ENCODE measurements at places on chromosomes 7 and 10.

- DNase-seq: no peak
Observed at GRCh38 chr7:22441157-22441556, 58.8 kb downstream of the STEAP1B start.

- no peak for DNase-seq
Observed at GRCh38 chr7:139798221-139798620, 20.4 kb upstream of the HIPK2 start.

GRCh38 chr7:53022893-53023292, 12.5 kb upstream of the POM121L12 start:
- DNase-seq: no peak

GRCh38 chr7:151143261-151144015, 24.1 kb downstream of the GBX1 start:
- no peak for DNase-seq

GRCh38 chr7:158805414-158805813, 23.9 kb downstream of the ESYT2 start:
- DNase-seq: no peak

- no peak for DNase-seq
Observed at GRCh38 chr7:120431016-120431415, 158.0 kb downstream of the KCND2 start.

- DNase-seq: no peak
Observed at GRCh38 chr10:16847644-16848043, 30.4 kb upstream of the RSU1 start.

GRCh38 chr7:127976056-127976737, 55.0 kb downstream of the LRRC4 start:
- DNase-seq: no peak

DNA sequence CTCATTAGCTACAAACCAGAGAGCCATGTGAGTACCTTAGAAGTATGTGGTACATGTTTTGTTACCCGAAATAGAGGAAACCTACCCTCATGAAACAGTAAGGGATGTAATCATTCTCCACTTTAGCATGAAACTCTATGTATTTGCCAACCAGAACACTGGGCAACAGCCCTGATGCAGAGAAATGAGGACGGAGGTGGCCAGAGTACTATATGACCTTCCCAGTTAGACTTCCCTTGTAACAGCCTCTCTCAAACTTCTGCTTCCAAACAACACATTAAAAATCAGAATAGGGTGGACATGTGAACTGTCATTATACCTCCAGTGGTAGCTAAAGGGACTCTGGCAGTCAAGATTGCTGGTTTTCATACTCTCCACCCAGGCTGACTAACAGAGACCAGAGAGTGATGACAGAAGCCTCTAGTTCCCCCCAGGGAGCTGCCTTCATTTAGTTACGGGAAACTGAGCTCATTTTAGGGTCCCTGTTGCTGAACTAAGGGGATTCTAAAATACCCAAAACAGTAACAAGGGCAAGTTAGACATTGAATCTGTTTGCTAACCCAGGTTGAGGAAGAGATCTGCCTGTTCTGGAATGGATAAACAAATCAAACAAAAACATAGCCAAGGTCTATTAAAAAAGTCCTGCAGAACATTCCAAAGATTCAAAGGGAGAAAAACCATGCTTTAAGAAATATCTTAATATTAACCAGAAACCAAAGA, 83.1 kb downstream of the VPS41 start:
- no peak for DNase-seq

- no peak for DNase-seq
Observed at GRCh38 chr7:5582532-5582935, 158.9 kb upstream of the TNRC18 start.

DNA sequence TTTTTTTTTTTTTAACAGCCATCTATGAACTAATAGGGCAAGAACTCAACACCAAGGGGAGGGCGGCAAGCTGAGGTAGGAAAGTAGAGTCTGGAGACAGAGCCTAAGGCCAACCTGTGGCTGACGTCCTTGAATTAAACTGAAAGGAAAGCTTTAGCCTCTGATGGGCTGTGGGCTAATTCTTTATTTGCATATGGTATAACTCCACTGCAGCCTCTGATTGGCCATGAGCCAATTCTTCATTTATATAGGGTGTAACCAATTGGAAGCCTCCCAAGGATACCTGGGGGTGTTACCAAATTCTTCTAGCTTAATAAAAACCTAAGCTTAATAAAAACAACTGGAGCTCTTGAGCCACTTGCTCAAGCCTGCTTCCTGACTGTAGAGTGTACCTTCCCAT, 10.3 kb downstream of the TYW1 start:
- no peak for DNase-seq

GRCh38 chr10:113180401-113181154, 230.5 kb downstream of the TCF7L2 start:
- no peak for DNase-seq

DNA sequence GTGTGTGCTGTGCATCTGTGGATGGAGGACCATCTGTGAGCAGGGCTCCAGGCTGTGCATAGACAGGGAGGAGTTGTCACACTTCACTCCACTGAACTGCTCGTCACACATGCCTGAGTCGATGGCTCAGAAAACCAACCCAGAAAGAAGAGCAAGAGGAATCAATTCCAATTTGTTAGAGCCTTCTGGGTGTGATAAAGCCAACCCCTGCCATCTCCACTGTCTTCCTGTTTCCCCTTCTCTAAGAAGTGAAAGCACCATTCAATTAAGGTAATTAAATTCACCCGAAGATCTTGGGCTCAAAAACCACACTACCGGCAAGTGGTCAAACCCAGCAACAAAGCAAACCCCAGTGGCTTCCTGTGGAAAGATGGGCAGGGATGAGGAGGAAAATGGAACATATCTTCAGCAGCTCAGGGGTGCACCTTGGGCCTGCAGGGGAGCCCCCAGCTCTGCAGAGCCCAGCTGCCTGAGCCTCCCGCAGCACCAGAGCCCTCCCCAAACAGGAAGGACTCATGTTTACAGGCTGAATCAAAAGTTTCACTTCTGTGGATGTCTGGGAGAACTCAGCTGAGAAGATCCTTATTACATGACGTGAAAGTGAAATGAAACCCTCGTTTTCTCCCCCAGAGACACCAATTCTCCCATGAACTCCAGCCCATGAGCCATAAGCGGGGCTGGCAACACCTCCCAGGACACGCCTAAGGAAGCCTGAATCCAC, 10.9 kb downstream of the C10orf71 start:
- DNase-seq: no peak

DNA sequence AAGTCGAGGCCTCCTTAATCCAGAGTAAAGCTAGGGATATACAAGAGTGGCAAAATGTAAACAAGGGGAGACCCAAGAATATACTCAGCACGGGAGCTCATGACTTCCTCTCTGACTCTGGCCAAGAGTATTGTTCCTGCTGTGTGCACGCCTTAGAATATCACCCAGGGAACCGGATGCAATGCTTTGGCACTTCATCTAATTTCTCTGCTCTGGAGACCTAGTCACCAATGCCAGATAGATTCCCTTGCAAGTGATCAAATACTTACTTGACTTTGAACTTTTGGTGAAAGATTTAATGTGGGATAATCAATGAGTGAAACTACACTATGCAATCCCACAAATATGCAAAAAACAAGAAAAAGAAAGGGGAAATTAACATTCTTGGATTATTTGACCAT, 695.5 kb downstream of the INHBA start:
- DNase-seq: no peak

DNA sequence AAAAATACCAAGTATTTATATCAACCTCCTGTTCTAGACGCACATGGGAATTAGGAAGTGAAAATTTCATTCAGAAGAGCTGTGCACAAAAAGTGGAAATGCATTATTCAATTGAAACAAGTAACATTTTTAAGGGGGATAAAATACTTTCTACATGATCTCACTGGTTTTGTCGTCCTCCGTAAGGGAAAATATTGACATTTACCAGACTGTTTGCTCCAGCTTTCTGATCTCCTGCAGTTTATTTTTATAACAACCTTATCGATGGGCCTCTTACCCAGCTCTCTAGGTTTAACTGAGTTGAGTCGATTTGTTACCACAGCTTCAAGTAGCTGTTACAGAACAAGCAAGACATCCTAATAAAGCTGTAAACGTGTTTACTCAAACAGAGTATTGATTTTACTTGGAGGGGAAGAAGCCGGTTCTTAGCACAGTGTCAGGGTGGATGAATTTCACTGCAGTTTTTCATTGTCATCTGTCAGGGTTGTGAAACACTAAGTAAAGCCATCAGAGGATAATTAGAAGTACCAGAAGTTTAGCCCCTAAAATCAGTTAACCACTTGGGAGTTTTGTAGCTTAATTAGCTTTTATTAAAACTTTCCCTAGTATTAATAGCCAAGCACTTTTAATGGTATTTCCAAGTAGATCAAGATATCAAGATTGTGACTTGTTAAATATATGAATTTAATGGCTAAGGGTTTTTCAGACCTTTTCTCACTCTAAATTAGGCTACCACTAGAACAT, 142.6 kb upstream of the KAT6B start:
- no peak for DNase-seq

- DNase-seq: no peak
Observed at GRCh38 chr7:157027568-157028198, 17.2 kb upstream of the MNX1 start.

GRCh38 chr10:32793033-32793432, 165.0 kb downstream of the ITGB1 start:
- no peak for DNase-seq

GRCh38 chr7:100895956-100896731, 456 bp upstream of the ACHE start:
- no peak for DNase-seq

DNA sequence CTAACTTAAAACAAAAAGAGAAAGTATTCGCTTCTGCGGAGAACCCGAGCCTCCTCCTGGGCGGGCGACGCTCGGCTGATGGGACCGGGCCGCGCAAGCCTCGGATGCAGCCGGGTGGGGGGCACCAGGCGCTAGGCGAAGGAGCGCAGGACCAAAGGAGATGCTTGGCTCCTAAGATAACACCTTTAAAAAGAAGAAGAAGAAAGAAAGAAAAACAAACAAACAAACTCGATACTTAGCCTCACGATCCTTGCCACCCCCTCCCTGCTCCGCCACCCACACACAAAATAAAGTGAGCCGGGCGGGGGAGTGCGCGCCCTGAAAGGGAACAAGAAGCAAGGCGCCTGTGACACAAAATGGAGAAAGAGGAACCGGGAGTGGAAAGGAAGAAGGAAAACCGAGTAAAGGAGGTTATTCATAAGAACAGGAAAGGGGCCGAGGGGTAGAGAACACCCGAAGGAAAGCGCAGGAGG, 34.0 kb upstream of the EBLN1 start:
- DNase-seq: peak; percentile 41

GRCh38 chr7:47488201-47488968, 93.5 kb downstream of the TNS3 start:
- no peak for DNase-seq

GRCh38 chr10:31930023-31930751, 1.6 kb upstream of the ARHGAP12 start:
- no peak for DNase-seq

GRCh38 chr10:2980791-2981360, 86.5 kb upstream of the PFKP start:
- no peak for DNase-seq

DNA sequence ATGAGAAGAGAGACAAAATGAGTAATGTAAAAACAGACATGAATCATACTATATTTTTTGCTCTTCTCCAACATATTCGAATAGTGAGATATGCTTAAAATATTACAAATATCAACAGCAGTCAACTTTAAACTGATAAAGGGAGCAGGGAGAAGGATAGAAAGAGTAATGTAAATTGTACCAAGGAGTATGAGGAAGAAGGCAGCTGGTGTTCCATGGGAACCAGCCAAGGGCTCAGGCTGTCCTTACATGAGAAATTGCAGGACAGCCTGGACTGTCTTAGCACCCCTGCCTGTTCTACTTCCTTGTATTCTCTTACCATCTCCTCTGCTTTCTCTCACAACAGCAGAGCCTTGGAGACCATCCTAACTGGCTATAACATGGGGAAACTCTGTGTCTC, 128.7 kb downstream of the TSPAN12 start:
- DNase-seq: no peak

GRCh38 chr10:54470324-54470631, 330.8 kb downstream of the PCDH15 start:
- DNase-seq: no peak

GRCh38 chr10:10792681-10793080, 225.0 kb upstream of the CELF2 start:
- no peak for DNase-seq

- no peak for DNase-seq
Observed at GRCh38 chr7:92973293-92973731, 136.9 kb upstream of the CDK6 start.

GRCh38 chr7:117803476-117803875, 69.8 kb downstream of the CTTNBP2 start:
- no peak for DNase-seq

- no peak for DNase-seq
Observed at GRCh38 chr7:4663239-4664018, 18.7 kb upstream of the FOXK1 start.

DNA sequence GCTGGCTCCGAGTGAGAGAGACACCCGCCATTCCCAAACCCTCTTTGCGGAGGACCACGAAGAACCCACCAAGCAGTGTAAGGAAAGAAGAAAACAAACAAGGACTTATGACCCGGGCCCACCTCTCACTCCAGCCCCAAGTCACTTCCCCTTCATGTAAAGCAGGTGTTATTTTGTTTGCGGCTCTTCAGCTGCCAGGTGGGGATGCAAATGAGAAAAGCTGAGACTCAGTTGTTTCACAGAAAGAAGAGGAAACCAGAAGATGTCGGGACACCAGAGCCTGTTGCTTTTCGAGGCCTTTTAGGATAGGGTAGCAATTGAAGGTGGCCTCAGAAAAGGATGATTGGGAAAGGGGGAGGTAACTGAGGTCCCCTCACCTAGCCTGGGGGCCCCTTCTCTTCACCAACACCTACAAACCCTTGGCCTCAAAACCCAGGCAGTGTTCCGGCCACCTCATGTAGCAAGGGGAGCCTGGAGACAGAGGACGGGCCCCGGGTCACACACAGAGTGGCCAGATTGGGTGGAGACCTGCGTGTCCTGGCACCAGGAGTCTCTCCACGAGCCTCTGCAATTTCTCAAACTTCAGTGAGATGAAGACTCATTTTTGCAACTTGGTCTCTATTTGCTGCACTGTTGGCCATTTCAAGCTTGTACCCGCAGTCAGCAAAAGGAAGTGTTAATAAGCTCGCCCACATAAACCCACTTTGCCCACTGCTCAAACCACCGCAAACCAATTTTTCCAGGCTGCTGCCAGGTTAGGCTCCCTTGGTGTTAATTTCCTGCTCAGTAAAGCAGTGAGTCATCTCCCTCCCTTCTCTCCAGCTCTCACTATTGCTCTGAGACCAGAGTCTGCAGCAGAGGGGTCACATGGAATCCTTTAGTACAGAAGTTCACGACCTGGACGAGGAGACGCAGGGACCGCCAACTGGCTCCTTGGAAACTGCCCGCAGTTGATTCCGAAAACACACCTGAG, 45.5 kb downstream of the AOC1 start:
- no peak for DNase-seq

GRCh38 chr7:107593025-107593410, 13.0 kb downstream of the BCAP29 start:
- no peak for DNase-seq

- no peak for DNase-seq
Observed at GRCh38 chr7:134742688-134743350, 36.6 kb upstream of the CALD1 start.
